Endothelial cell of umbilical vein (primary cell): ENCODE measurements at places on chromosomes 2 and 18. TPM values are rescaled to one million over a fixed set of nuclear protein-coding genes. Genes with fewer than 3 reads are reported as not detected.

DNA sequence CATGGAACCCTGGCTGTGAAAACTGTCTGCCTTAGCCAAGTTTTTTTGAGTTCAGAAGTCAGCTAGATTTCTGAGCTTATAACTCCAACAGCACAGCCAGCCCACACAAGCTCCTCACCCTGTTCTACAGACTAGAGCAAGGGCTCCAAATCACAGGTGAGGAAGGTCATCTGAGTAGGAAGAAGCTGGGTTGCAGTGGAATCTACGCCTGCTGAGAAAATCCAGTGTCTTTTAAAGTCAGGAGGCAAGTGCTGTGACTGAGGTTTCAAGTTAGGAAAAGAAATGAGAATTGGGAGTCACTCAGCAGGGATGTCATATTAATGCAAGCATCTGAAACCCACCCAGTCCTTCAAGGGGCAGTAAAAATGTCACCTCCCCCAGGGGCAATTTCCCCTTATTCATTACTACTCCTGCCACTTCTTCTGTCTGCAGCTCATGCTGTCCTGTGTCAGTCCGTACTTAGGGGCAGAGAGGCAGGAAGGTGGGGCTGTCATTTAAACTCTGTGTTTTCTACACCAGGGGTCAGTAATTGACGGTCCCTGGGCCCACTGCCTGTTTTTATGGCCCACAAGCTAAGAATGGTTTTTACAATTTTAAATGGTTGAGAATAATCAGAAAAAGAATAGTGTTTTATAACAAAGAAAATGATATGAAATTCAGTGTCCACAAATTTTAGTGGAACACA lies 551.1 kb downstream of the BCL11A start:
- DNase-seq: no peak

DNA sequence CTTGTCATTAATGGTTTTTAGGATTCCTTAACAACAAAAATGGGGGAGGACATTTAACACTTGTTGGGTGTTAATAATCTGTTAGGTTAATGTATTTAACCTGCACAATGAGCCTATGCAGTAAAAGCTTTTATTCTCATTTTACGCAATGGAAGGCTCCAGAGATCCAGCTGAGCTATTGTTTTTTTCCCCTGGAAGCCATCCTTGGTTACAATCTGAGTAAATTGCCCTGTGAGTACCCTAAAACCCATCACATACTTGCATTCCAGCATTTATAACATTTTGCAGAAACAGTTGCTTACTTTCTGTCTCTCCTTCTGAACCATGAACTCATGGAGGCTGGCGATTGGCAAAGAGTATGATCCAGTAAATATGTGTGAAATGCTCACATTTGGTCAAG lies 30.2 kb upstream of the DOCK10 start:
- no peak for DNase-seq

DNA sequence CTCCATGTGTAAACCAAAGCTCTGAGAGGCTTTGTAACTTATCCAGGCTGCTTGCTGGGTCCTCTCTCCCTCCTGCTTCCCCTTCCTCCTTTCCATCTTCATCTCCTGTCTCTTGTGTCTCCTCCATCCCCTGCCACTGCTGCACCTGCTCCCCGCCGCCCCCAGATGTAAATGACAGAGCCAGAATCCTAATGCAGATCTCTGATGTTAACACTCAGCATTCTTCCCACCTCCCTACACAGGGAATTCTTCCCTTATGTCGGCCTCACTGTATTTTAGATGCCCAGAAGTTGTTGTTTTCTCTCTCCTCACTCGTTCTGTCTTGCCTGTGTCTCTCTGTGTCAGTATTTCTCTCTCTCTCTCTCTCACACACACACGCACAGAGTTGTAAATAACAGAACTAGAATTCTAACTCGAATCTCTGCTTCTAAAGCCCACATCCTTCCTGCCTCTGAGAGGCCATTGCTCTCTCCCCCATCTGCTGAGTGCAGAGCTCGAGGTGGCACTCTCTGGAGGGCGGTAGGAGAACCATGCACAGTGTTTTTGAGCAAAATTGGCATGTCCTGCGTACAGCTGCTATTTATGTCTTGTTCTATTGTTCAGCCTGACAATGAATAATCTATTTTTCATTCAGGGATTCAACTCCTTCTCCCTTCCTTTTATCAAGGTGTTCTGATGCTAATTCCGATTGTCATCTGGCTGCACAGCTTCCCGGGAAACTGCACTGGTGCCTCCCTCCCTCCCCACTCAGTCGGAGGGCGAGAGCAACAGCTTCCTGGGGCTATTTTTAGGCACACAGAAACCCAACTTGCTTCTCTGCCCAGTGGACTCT lies 219.9 kb downstream of the SH3RF3 start:
- DNase-seq: peak; percentile 46

GRCh38 chr2:240947607-240948006 lies 41.5 kb downstream of the CROCC2 start:
- DNase-seq: no peak

DNA sequence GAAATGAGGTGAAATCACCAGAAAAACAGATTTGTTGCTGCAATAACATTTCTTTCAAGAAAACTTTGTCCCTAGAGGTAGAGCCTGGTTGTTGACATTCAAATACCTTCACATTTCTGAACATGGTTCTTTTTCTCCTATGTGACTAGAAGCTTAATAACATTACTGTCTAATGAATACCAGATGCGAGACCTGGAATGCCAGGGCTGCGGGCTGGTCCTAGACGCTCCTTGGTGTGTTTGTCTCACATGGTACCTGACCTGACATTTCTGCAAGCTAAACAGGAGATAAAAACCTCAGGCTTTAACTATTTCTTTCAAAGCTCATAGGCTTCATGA lies 38.5 kb downstream of the ACKR3 start:
- no peak for DNase-seq

DNA sequence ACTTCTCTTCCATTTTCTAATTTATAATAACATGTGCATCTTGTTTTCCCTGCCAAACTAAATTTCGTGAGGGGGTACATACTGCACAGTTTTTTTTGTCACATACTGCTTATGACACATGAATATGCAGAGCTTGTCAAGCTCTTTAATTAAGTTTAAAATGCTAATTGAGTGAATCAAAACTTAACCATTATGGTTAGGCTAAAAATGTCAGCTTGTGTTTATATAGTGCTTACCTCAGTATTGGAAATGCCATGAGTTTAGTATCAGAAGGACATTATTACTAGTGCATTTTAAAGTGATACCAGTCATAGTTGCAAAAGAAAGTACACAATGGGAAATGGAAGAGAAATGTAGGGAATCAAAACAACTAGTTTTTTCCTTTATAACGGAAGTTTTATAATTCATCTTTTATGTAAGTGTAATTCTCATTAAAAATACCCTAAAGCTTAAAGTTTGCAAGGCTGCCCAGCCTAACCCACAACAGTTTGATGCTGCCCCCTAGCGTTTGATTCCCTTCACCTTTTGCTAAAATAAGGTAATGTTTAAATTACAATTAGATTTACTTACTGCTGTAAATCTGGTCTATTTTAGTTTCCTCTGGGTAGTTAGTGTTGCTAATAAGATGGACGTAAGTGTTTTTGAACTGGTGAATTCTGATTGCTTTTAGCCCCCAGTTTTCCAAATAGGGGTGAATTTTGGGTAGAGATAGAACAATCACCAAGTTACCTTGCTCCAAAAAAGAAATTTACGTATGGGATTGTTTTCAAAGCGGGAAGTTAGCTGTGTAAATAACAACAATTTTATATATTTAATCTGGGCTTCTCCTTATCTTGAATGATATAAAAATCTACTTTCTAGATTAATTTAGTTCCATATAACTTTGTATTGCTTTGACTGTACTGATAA lies 3.2 kb downstream of the SLC39A10 start:
- DNase-seq: peak; percentile 78

DNA sequence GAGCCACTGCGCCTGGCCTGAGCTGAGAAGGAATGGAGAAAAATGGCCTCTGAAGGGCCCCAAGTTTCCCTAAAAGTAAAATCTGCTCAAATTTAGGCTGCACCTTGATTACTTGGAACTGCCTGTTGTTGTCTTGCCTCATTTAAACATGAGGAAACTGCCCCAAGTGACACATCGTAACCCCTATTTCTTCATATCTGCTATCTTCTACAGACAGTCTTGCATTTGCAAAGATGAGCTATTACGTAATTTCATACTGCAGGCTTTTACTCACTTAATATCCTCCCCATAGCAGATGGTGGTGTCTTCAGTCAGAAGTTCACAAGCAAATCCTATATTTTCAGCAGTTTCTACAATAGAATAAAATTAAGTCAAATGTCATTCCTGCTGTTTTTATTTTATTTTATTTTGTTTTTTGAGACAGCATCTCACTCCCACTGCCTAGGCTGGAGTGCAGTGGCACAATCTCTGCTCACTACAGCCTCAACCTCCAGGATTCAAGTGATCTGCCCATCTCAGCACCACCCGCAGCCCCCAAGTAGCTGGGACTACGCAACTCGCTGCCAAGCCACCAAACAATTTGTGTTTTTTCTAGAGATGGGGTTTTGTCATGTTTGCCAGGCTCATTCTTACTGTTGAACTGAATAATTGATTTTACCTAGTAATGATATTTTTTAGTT lies 45.3 kb upstream of the NARS1 start:
- no peak for DNase-seq

- no peak for DNase-seq
These were observed 660.5 kb downstream of the LRRTM4 start for GRCh38 chr2:76861708-76862107.

- peak; percentile 18 for DNase-seq
These were observed 405.0 kb downstream of the XIRP2 start for GRCh38 chr2:167293172-167293781.

GRCh38 chr18:76662626-76663025 lies 159.7 kb upstream of the ZNF236 start:
- no peak for DNase-seq

GRCh38 chr2:60742419-60742818 lies 13.6 kb upstream of the PAPOLG start:
- DNase-seq: no peak

DNA sequence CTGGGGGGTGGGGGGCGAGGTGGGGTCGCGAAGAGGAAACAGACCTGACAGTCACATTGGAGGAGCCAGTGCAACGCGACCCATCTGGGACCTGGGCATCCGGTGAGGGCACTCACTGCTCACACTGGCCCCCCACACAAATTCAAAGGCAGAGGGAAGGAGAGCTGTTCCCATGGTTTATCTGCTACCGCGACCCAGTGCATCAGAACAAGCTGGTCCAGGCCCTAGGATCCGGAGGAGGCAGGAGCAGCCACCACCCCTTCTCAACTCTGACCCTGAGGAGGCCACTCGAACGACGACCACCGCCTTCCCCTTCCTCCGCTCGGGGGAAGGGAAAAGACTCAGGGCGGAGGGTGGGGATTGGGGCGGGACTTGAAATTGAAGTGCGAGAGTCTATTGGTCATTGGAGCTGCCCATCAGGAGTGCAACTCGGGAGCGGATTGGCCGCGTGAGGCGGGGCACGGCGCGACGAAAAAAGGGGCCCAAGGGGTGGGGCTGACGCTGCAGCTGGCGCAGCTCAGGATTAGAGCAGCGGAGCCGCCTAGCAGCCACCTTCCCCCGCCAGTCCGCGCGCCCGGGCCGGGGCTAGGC lies at the start of gene CDK5R2:
Gene CDK5R2 (plus strand): TSS at position 526 of the 591 bp plus-strand sequence. CDS start 155 bp downstream, outside the sequence.
- peak; percentile 77 for DNase-seq

GRCh38 chr2:161384864-161385263 lies 31.2 kb upstream of the TBR1 start:
- no peak for DNase-seq

GRCh38 chr2:127901339-127902056 lies 15.7 kb upstream of the AMMECR1L start:
- DNase-seq: no peak

Gene STPG4
- 0.21 and 0.53 TPM in 2 replicates for total RNA-seq

Gene GDF7
- total RNA-seq: 1.1 and 3.7 TPM in 2 replicates

Gene CFAP65
- not detected in 2 replicates for total RNA-seq

Gene EDAR
- total RNA-seq: not detected in 2 replicates

Gene RGPD8
- total RNA-seq: 10.8 and 17.7 TPM in 2 replicates

Gene ZNF396
- total RNA-seq: 0.44 and 0.72 TPM in 2 replicates

Gene SIX2
- 0.24 and 0.32 TPM in 2 replicates for total RNA-seq
